ENCODE measurements at places on chromosomes 16 and 17.

DNA sequence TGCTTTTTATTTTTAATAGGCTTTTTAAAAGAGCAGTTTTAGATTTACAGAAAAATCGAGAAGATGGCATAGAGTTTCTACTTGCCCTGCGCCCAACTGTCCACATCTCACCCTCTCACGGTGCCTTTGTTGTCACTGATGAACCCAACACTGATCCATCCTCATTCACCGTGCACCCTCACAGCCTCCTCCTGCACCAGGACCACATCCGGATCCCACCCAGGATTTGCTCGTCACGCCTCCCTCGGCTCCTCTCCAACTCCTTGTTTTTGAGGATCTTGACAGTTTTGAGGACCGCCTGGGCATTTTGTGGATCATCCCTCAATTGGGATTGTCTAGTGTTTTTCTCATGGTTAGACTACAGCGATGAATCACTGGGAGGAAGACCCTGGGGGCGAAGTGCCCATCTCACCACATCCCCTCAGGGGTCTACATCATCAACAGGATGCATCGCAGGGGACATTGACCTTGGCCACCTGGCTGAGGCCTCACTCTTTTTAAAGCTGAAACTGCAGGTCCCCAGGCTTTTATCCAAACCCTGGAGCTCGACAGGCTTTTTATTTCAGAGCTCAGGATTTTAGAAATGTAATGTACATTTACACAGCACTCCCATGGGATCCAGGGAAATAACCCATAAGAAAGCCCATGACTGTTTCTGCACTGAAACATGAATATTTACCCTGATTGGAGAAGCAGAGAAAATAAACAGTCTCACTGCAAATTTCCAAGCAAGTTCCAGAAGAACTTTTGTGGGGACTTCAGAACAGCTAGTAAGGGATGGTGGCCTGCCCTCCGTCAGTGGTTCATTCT lies 71.8 kb upstream of the ZNF469 start:
- no peak for DNase-seq

GRCh38 chr16:55577887-55578286 lies 11.4 kb downstream of the CAPNS2 start:
- DNase-seq: no peak

DNA sequence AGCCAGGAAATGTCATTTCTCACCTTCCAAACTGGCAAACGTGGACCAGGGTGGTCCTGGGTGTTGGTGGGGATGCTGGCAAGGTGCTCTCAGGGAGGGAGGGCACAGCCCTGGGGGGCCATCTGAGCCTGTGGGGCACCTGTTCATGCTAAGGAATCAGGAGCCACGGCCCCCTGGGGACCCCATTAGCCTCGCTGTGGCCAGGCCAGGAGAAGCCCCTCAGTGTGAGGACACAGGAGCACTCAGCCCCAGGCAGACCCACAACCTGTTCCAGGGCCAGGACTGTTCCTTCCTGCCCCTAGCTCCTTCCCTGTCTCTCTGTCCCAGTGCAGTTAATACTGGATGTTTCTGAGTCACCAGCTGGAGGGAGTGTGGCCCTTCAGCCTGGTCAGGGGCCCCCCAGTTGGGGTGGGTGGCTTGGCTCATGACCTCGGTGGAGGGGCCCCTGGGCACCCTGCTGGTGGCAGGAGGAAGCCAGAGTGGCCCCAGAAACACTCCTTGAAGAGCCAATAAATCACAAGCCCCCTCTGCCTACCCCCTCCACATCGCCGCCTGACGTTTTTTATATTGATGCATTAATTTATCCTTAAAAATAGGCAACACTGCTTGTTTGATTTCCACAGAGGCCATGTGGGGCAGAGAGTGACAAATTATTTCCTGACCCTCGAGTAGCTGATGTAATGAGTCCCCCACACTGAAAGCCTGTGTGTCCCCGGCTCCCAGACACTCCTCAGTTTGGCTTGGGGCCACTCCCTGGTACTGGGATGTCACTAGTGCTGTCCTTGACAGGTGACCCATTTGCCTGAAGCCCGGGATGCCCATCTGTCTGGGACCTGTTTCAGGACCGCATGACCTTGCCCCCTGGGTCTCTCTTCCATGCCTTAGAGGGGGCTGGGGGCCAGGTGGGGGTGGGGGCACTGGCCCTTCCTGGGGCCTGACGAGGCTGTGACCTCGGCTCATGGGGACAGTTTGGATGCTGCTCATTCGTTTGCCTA lies 22.3 kb downstream of the ACTG1 start:
- DNase-seq: no peak

DNA sequence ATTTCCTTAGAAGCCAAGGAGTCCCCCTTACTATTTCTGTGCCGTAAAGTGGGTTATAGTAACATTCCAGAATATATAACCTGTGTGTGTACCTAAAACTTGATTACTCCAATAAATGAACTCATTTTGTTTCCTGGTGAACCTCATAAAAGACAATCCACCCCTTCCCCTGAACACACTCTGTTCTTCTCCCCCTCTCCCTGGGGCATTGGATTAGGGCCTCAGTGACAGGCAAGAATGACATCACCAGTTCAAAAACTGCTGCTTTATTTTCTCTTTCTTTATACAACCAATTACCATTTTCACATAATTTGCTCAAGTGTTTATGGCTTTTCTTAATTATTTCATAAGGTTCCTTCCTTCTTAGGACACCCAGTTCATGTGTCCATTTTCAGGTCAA lies 17.4 kb downstream of the AARSD1 start:
- DNase-seq: no peak

- DNase-seq: no peak
Observed at GRCh38 chr17:4219241-4219640, 44.5 kb downstream of the ANKFY1 start.

DNA sequence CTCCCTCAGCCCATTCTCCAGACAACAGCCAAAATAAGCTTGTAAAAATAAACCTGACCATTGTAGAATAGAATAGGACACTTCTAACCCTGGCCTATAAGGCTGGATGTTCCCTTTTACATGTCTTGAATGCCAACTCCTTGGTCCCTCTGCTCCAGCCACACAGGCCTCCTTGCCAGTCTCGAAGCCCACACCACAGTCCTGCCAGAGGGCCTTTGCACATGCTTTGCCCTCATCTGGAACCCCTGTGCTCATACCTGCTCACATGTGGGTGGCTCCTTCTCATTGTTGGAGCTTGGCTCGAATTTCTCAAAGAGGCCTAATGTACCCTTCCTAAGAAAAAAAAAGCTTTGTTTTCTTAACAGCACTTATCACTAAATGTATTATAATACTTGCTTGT lies 5.4 kb upstream of the SLC12A3 start:
- DNase-seq: no peak

DNA sequence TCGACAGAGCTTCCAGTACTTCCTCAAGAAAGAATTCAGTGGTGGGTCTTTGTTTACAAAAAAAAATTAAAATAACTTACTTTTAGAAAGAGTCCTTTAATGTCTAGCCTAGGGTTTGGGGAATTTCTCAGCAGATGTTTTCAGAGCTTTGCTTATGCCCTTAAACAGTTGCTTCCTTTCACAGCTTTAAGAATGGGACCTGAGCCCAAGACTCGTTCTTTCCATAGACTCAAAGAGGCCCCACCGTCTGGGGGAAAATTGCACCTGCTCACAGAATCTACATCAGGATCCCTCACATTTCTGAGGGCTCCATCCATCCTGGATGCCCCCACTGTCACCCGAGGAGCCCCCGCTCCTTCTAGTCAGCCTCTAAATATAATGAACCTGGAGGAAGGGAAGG lies 60.0 kb downstream of the RGS9 start:
- DNase-seq: no peak

GRCh38 chr17:19304209-19304608 lies 58.3 kb downstream of the B9D1 start:
- no peak for DNase-seq

GRCh38 chr17:15498107-15498506 lies 30.7 kb upstream of the CDRT4 start:
- no peak for DNase-seq

- no peak for DNase-seq
Observed at GRCh38 chr16:86911437-86911958, 333.1 kb downstream of the FOXL1 start.

DNA sequence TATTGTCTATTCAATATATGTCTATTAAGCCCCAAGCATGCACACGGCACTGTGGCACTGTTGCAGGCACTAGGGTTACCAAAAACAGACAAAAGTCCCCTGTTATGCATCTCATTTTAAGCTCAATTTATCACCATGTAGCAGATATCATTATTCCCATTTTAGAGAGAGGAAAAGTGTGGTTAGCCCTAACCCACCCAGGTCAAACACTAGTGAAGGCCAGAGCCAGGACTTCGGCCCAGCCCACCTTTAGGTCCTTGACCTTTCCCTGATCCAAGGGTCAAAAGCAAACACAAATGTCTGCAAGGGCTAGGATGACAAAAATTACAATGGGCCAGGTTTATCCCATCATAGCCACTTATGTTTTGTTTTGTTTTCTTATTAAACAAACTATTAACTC lies 130.3 kb upstream of the NUDT7 start:
- DNase-seq: no peak

- DNase-seq: no peak
Observed at GRCh38 chr16:82425661-82426060, 201.1 kb upstream of the CDH13 start.

- no peak for DNase-seq
Observed at GRCh38 chr17:311119-311782, 41.4 kb downstream of the RPH3AL start.

DNA sequence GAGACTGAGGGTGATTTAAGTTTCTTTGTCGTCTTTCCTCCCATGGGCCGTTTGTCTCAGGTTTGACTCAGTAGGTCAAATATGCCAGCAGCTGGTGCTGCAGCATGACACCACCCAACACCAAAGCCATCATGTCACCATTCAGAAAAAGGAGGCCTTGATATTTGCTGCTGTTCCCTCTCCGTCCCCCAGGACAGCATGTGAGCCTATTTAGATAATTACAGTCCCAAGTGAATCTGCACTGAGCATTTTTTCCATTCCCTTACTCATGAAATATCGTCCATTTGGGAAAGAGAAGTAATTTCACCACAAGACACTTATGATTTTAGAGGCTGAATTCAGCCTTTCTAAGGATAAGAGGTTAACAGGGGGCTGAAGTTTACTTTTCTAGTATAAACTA lies 62.2 kb upstream of the ADORA2B start:
- DNase-seq: no peak

DNA sequence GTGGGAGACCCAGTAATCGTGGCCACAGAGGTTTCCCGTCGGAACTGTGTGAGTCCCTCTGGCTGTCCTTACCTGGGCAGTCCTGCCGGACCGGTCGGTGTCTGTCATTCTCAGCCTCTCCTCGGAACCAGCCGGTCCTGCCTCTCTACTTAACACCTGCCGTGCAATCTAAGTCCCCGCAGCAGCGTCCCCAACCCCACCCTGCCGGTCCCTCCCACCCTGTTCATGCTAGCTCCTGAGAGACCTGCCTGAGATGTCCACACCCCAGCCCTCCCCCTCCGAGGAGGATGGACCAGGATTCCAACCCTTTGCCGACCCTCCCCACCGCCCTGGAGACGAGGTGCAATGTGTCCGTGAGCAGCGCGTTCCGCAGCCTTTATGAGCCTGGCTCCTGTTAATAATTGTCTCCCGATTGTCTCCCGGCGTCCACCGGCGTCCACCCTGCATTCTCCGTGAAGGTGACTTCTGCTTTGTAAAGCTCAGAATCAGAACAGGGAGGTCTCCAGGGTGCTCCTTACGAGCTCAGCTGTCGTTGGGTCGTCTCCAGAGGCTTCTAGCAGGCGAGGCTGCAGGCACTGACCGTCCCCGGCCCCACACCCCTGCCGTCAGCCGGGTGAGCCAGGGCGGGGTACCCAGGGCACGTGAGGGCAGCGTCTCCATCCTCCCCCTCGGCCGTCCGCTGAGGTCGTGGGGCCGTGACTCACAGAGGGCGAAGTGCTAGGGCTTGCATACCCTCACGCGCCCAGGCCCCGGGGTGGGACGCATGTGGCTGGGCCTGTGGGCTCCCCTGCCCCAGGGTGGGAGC lies 10.1 kb downstream of the METRNL start:
- DNase-seq: no peak

- DNase-seq: no peak
Observed at GRCh38 chr17:41002814-41003213, 3.1 kb upstream of the KRTAP3-2 start.

GRCh38 chr17:42281571-42282096 lies 5.4 kb upstream of the STAT5B start:
- no peak for DNase-seq

- no peak for DNase-seq
Observed at GRCh38 chr16:21175397-21175796, 16.9 kb downstream of the LDAF1 start.

GRCh38 chr17:51427856-51428255 lies 167.5 kb downstream of the UTP18 start:
- DNase-seq: peak; percentile 22

GRCh38 chr16:54584121-54584520 lies 297.5 kb upstream of the IRX3 start:
- DNase-seq: no peak

DNA sequence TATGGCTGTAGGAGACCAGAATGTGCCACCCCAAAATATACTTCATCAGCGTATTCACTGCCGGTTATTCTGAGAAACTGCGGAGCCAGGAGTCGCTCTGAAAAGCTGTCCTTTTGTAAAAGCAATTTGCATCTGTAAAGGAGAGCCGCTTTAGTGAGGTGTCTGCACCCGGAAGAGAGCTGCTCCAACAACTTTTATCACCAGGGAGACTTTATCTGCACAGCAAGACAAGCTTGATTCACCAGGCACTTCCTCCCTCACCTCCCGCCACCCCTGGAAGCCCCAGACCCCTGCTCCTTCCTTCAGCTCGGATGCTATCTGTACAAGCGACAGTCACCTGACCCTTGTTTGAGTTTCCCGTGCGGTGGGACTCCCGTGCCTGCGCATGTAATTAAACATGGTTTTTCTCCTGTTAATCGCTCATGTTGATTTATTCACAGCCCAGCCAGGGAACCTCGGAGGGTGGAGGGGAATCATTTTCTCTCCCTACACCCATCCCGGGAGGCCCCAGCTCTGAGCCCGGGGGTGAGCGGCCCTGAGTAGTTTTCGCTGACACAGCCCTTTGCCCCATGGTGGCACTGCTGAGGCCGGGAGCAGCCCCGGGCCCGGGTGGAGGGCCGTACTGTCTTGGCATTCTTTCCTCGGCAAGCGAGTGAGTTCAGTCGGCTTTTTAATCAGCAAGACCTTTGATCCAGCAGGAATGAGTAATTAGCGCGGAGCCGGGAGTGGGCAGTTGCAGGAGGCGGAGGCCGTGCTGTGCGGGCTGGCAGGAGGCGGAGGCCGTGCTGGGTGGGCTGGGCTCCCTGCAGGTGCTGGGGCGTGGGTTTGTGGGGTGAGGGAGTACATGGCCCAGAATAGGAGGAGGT lies 222.7 kb upstream of the CIBAR2 start:
- no peak for DNase-seq

- DNase-seq: no peak
Observed at GRCh38 chr17:19421926-19422325, 10.9 kb downstream of the RNF112 start.

DNA sequence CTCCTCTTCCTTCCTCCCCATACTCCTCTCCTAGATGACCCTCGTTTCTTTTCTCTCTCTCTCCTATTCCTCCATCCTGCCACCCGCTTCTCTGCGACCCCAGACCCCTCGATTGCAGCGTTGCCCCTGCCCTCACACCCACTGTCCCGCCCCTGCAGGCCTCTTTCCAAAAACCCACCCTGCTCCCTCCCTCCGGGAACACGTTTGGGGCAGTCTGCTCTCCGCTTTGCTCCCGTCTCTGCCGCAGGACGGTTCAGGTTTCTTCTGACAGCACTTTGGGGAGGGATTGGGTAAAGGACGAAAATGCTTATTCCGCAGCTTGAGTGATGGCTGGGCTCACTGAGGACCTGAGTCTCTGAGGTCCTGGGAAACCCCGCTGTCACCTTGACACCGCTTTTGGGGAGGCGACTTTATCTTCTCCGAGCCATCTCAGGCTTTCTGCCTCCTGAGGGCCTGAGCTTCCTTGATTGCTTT lies 690 bp downstream of the NDE1 start:
- DNase-seq: peak; percentile 24

- DNase-seq: peak; percentile 60
Observed at GRCh38 chr16:67542464-67542863, 13.8 kb downstream of the RIPOR1 start.

Measured in stimulated activated CD8-positive, alpha-beta memory T cell treated with anti-CD3 and anti-CD28 coated beads, Interleukin-4, amount 100 ng/mL, for 24 hours (primary cell).